DMS153 (cell line): ENCODE measurements at places on chromosomes 6 and 20.
A peak's percentile ranks its signal among the peaks of the same experiment; 100 is the strongest.

DNA sequence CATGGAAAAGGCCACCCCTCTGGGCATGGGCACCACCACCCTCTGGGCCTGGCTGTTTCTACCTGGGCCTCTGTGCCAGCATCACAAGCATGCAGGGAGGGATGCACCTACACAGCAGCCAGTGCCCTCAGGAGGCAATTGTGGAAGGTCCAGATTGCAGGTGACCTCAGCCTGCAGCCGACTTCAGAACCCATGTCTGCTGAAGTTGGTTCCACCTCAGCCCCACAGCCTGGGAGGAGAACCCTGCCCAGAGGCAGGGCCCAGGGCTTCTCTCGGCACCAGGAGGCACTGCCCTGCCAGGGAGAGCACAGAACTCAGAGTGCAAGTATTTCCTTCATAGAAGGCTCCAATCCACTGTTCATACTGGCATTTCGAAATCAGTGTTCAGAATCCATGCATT is 149.8 kb downstream of the TTLL2 start:
- no peak for DNase-seq

- DNase-seq = no peak
These were observed 5.5 kb upstream of the SALL4 start for GRCh38 chr20:51807720-51808250.

DNA sequence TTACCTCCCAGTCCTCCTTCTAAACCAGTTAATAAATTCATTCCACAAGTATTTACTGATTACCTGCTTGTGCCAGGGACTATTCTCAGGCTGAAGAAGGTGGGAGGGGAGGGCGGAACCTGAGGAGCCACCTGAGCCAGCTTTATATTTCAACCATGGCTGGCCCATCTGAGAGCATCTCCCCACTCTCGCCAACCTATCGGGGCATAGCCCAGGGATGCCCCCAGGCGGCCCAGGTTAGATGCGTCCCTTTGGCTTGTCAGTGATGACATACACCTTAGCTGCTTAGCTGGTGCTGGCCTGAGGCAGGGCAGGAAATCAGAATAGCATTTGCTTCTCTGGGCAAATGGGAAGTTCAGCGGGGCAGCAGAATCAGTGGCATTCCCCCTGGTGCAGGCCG is 4.9 kb upstream of the AAR2 start:
- no peak for DNase-seq

GRCh38 chr6:43481591-43482236 is 4.3 kb downstream of the TJAP1 start:
- DNase-seq = no peak

DNA sequence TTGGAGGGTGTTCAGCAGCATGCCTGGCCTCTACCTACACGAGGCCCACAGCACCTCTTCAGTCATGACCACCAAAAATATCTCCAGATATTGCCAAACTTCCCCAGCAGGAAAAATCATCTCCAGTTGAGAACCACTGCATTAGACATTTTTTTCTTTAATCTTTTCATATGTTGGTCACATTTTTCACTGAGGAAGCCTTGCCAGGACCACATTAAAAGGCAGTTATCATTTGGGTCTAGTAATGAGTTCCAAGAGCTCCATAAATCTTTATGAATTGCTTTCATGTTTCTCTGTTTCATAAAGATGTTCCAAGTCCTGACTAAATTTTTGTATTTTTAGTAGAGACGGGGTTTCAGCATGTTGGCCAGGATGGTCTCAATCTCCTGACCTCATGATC is 28.8 kb downstream of the MTRES1 start:
- no peak for DNase-seq

DNA sequence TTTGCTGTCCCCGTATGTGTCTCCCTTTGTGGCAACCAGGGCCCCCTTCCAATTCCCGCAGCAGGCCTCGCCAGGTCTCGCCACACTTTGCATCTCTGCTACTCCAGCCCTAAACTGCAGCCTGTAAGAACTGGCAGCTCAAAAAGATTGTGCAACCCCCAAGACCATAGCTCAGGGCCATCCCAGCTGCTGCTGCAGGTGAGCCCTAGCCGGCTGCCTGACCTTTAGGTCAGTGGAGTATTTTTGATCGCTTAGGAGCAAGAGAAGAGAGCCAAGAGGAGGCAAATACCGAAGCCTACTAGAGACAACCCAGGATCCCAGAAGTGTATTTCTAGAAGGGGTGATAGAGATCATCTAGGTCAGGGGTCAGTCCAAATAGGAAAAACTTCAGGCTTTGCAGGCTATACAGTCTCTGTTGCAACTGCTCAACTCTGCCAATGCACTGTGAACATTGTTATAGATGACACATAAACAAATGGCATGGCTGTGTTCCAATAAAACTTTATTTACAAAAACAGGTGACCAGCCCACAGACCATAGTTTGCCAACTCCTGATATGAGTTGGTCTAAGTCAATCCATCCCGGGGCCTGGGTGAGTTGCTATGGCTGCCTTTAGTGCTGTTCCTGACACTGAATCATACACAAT is 138.4 kb downstream of the EYA2 start:
- DNase-seq = no peak

DNA sequence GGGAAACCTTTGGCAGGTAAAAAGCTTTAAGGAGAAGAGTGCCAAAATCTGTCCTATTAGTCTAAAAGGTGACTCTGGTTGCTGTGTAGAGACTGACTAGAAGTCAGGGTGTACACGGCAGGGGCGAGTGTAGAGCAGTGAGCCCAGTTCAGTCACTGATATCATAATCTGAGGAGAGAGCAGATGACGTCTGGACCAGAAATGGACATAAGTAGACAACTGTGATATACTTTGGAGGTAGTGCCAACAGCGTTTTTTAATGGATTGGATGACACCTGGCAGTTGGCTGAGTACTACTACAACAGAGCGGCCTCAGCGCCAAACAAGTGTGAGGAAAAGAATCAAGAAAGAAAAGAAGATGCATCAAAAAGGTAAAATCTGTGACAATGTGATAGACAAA is 76.0 kb downstream of the MAP7 start:
- no peak for DNase-seq

DNA sequence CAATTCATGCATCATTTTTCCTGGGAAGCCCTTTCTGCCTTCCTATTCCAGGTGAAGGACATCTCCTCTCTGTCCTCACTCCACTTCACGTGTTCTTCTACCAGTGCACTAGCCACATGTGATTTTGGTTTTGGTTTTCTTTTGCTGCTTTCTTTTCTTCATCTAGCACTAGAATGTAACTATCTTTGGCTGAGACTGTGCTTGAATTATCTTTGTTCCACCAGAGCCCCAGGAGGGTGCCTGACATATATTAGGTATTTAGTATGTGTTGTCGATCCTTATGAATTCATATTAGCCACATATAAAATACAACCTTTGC is 79.9 kb downstream of the VGLL2 start:
- DNase-seq = no peak

- DNase-seq = no peak
These were observed 16.8 kb downstream of the GNAS-AS1 start for GRCh38 chr20:58833921-58834320.

GRCh38 chr6:11320914-11321597 is 88.6 kb upstream of the NEDD9 start:
- DNase-seq = no peak

DNA sequence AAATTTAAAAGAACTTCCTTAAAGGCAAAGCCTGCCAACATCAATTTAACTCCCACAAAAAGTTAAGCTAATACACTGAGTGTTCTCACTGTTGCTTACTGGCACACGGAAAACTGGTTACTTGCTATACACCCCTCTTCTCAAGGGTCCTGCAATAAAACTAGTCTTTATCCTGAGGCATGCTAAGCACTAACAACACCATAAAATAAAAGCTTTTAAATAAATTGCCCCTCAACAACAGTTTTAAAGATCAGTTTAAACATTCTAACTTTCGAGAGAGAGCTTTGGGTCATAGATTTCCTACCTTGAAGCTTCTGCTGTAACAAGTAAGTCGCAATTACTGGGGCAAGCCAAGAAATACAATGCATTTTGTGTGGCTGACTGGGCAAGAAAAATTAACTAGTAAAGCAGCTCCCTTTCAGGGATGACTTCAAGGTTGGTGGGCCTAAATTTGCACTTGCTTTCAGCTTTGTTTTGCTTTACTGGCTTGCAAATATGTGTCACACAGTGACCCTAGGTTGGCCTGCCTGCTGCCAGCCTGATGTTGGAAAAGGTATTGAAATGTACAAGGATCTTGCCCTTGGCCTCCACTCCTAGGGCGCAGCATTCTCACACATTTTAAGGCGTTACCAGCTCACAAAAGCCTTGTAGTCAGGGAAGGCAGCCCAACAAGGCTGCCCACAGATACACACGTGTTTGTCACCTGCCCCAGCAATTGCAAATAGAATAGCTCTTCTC is 4.0 kb upstream of the HEY2 start:
- DNase-seq = peak; percentile 55

DNA sequence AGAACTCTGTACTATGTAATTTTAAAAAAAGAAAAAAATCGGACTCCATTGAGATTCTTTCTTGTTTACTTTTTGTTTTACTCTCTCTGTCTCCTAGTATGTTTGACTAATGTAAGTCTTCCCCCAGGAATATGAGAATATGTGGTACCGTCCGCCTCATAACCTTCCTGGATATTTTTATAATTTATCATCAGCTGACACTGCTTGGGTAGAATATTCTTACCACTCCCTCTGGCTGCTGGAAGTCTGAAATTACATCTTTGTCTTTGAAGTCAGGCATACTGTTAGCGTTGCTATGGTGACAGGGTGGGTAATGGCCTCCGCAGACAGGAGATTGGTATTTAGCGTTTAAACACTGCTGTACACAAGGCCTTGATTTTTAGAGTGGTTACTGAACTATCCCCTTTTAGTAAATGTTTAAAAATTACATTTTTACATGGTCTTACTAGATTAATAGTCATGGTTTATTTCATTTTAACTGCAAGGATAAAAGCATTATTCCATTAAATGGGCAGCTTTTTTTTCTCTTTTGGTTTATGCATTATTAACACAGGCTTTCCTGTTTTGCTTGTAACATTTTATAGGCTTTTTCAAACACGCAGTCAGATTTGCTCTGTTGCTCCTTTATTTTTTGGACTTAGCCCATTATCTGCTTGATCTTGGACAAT is 176.4 kb downstream of the ARID1B start:
- DNase-seq = peak; percentile 47

GRCh38 chr20:39758876-39759275 is 796.7 kb downstream of the DHX35 start:
- DNase-seq = no peak

- DNase-seq = no peak
These were observed 163.0 kb downstream of the ARID1B start for GRCh38 chr6:156940221-156940620.

GRCh38 chr6:146598772-146599405 is at the start of gene ADGB:
Gene ADGB, plus strand, starts transcription at chr6:146598972. Its CDS starts 69 bp downstream, at chr6:146599041.
- DNase-seq = no peak

- peak; percentile 26 for DNase-seq
These were observed 155.6 kb downstream of the OGFRL1 start for GRCh38 chr6:71444222-71444621.

DNA sequence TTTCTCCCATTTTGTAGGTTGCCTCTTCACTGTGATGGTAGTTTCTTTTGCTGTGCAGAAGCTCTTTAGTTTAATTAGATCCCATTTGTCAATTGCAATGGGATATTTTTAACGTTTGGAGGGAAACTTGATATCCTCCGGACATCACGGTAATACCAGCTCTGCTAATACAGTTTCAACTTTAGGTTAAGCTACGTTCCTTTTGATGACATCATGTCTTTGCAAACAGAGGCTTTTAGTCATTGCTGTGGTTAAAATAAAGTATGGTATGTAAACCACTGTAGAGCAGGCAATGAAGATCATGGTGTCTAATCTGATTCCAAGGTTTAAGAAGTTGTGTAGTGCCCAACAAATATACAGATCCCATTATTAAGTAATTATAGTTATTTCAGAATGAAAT is 168.0 kb upstream of the CHD6 start:
- no peak for DNase-seq

GRCh38 chr20:36506253-36506652 is 35.1 kb upstream of the MYL9 start:
- DNase-seq = no peak

GRCh38 chr6:3319610-3320200 is 61.0 kb downstream of the PSMG4 start:
- DNase-seq = no peak

GRCh38 chr6:11188161-11188915 is 44.1 kb downstream of the NEDD9 start:
- DNase-seq = peak; percentile 31

GRCh38 chr6:158770533-158771330 is 48.4 kb downstream of the EZR start:
- no peak for DNase-seq
